Progenitor cell of endocrine pancreas (in vitro differentiated cells): ENCODE measurements at places on chromosomes 3 and 15.
A peak's percentile ranks its signal among the peaks of the same experiment; 100 is the strongest.

DNA sequence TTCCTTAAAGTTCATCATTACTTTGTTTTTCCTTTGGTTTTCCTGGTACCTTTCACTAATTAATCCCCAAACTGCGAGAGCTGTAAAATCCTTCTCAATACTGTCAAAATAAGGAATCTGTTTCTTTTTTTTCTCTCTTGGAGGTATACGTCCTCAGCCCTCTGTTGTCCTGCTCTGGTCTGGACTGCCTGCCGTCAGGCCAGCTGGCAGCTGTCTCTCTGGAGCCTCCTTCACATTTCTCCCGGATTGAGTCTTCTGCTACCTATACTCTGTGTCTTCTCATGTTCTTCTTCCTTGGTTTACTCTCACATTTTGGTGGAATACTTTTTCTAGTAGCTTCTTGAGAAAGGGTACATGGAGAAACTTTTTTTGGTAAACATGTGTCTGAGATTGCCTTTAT lies 13.8 kb downstream of the TATDN2 start:
- H3K27me3 ChIP-seq, result no peaks in the 10 kb centered on the region
- H3K36me3 ChIP-seq, result peaks cover 28% of the 10 kb centered on the region
- H3K4me3 ChIP-seq, result no peak overlapping the region
- DNase-seq, result no peak

DNA sequence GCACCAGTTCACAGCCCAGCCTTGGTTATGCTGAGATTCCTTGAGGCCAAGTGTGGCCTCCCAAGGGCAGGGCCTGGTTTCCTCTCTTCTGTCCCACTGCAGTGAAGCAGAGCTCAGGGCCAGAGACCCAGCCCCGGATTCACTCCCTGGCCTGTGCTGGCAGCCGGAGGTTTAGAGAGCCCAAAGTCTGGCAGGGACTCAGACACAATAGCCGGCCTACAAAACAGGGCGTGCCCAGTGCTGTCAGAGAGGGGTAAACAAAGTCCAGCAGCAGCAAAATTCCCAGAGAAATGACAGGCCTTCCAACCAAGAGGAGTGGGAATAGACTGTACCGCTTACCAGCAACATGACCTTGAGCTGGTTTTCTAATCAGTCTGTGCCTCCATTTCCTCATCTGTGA lies 14.0 kb downstream of the VIPR1 start:
- no peak overlapping the region for H3K27ac ChIP-seq
- peaks cover 5% of the 10 kb centered on the region for H3K4me1 ChIP-seq
- H3K27me3 ChIP-seq, result peaks cover 10% of the 10 kb centered on the region
- no peaks in the 10 kb centered on the region for H3K36me3 ChIP-seq

DNA sequence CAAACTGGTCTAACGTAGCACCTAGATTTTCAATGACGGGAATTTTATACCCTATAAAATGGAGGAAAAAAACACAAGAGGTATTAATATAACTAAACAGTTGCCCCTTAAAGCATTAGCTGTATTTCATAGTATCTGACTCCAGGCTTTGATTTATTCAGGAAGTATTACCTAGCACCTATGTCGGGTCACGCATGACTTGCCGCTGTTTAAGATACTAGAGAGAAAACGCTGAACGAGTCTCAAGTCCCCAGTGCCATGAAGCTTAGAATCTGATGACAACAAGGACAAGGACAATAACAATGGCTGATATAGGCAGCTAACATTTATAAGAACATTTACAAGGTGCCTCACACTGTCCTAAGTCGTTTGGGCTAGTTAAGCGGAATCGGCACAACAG lies 1.9 kb downstream of the SNRPA1 start:
- H3K27me3 ChIP-seq, result no peaks in the 10 kb centered on the region
- H3K4me1 ChIP-seq, result peaks cover 21% of the 10 kb centered on the region
- peaks cover 12% of the 10 kb centered on the region for H3K36me3 ChIP-seq
- no peak for DNase-seq
- H3K4me3 ChIP-seq, result peak overlapping the region; percentile 97

DNA sequence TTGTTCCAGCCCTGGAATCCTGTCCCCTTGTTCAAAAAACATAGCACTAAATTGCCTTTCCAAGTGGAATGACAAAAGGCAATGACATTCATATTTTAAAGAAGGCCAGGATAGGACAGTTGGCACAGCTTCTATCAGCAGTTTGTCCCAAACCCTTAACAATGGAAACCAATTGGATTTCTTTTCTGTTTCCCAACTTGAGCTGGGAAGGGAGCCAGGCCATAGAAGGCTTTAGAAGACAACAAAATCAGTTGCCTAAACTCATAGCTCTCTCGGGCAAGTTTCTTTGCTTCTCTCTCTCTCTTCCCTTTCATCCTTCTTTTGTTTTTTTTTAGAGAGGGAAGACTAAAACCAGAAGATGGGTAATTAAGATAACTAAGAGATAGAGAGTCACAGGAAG lies 227.7 kb upstream of the TPRG1 start:
- H3K27me3 ChIP-seq, result peaks cover 53% of the 10 kb centered on the region
- H3K4me3 ChIP-seq, result no peak overlapping the region
- peaks cover 5% of the 10 kb centered on the region for H3K4me1 ChIP-seq
- H3K27ac ChIP-seq, result no peak overlapping the region

- peak overlapping the region; percentile 17 for H3K27ac ChIP-seq
- H3K27me3 ChIP-seq, result no peaks in the 10 kb centered on the region
- no peaks in the 10 kb centered on the region for H3K36me3 ChIP-seq
These were observed 965 bp downstream of the FLNB start for GRCh38 chr3:58009026-58009748.

DNA sequence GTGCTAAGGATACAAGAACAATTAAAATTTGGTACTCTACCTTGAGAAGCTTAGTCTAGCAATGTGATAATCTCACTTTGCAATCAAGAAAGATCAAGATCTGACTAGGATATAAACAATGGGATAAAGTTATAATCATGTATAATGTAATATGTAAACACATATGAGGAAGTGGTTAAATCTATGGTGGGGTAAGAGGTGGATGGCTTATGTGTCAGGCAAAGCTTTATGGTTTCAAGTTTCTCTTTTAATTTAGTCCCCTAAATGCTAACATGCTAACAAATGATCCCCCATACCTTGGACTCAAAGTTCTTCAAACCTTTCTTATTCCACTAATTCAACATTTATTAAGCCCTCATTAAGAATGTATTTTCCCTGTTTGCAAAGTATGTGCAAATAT lies 2.5 kb downstream of the RSL24D1 start:
- H3K27me3 ChIP-seq, result no peaks in the 10 kb centered on the region
- peaks cover 11% of the 10 kb centered on the region for H3K36me3 ChIP-seq
- H3K4me1 ChIP-seq, result peaks cover 6% of the 10 kb centered on the region
- H3K4me3 ChIP-seq, result no peak overlapping the region

DNA sequence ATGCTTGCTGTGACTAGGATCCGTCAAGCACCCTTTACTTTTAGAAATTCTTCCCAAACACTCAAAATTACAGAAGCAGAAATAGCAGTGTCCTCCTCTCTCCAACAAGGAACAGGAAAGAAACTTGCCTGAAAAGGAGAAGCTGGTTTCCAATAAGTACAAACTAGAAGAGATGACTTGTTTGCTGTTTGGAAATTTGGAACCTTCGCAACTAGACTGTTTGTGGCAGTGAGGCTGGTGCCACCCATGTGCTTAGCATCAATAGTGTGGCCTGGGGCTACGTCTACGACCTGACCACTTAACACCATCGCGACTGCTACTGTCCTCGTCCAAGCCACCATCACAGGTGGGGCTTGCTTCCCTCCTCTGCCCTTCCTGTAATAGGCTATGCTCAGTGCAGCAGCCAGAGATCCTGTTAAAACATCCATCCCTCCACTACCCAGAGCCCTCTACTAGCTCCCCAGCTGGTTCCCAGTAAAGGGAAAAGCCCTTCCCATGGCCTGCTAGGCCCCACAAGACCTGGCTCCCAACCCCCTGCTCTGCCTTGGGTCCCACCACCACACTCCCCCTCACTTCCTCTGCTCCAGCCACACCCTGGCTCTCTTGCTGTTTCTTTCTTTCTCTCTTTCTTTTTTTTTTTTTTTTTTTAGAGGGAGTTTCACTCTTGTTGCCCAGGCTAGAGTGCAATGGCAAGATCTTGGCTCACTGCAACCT lies 52.6 kb upstream of the CCR2 start:
- no peak overlapping the region for H3K4me3 ChIP-seq
- H3K27ac ChIP-seq, result no peak overlapping the region
- no peaks in the 10 kb centered on the region for H3K4me1 ChIP-seq
- DNase-seq, result no peak
- no peaks in the 10 kb centered on the region for H3K36me3 ChIP-seq

DNA sequence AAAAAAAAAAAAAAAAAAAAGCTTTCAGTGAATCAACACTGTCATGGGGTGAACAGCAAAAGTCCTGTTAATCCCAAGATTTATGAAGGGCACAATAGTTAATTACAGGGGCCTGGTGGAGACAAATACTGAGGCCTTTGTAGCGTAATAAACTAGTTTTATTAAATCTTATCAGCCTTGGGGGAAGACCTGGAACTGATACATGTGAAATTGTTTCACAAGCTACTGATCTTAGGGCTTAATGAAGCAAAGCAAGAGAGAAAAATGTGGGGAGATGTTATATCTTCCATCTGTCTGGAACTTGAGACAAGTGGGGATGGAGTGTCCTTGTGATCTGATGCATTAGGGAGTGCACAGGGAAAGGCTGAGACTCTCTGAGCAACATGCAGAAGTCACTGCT lies 47.9 kb upstream of the OSBPL11 start:
- H3K27ac ChIP-seq, result no peak overlapping the region
- no peak for DNase-seq
- no peak overlapping the region for H3K4me3 ChIP-seq
- peaks cover 2% of the 10 kb centered on the region for H3K4me1 ChIP-seq

DNA sequence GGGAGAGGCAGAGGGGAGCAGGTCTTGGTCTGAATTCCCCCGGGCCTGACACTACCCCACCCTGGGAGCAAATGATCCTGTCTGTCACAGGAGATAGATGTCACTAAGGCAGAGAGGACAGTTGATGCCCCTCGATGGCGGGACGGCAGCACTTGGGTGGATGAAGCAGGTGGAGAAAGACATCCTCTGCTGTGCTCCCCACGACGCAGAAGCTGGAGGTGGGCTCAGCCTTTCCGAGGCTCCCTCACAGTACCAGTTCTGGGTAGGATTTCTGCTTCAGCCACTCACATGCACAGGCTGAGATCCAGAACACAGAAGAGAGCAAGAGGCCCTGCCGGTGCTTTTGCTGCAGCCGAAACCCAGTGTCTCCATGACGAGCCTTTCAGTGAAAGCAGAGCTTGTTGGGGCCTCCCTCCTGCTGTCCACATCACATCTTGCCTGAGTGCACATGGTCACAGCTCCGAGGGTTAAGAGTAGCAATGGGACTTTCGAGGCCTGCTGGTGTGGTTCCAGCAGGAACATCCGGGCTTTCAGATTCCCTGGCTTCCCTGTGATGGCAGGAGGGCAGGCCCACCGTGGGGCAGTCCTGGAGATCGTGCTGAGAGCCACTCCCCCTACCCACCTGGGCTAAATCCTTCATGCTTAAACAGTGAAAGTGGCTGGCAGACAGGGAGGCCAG lies 107.3 kb upstream of the PRR20G start:
- no peak for DNase-seq
- H3K27me3 ChIP-seq, result peaks cover 29% of the 10 kb centered on the region
- no peak overlapping the region for H3K27ac ChIP-seq
- no peaks in the 10 kb centered on the region for H3K36me3 ChIP-seq
- H3K4me3 ChIP-seq, result no peak overlapping the region

- no peaks in the 10 kb centered on the region for H3K27me3 ChIP-seq
- peaks cover 22% of the 10 kb centered on the region for H3K4me1 ChIP-seq
- H3K27ac ChIP-seq, result no peak overlapping the region
- H3K36me3 ChIP-seq, result no peaks in the 10 kb centered on the region
These were observed 17.1 kb upstream of the PLXND1 start for GRCh38 chr3:129623447-129624118.
